ENCODE measurements at places on chromosomes 12 and 14. TPM values are rescaled to one million over a fixed set of nuclear protein-coding genes. Genes with fewer than 3 reads are reported as not detected.

Gene ACOT4
- 4.5 TPM for total RNA-seq

Gene LRRC10
- not detected for total RNA-seq

- no peak for DNase-seq
Measured at GRCh38 chr14:20529806-20530205, 24.5 kb downstream of the RNASE10 start.

Gene MGAT4C
- 0.67 TPM for total RNA-seq

Gene SERPINA1
- 1,017 TPM for total RNA-seq

DNA sequence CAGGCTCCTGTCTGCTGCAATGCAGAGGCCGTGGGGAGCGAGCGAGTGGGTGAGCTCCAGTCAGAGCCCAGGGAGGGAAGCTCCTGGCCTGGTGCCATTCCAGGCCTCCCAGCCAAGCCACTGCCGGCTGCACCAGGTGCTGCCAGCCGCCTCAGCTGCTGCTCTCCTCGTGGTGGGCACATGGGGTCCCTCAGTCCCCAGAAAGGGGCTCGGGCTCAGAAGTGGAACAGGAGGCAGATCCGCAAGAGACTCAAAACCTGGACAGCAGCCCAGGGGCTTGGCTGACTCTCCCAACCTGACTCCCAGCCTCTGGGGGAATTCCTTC lies 2.4 kb downstream of the ABCB9 start:
- DNase-seq: no peak

DNA sequence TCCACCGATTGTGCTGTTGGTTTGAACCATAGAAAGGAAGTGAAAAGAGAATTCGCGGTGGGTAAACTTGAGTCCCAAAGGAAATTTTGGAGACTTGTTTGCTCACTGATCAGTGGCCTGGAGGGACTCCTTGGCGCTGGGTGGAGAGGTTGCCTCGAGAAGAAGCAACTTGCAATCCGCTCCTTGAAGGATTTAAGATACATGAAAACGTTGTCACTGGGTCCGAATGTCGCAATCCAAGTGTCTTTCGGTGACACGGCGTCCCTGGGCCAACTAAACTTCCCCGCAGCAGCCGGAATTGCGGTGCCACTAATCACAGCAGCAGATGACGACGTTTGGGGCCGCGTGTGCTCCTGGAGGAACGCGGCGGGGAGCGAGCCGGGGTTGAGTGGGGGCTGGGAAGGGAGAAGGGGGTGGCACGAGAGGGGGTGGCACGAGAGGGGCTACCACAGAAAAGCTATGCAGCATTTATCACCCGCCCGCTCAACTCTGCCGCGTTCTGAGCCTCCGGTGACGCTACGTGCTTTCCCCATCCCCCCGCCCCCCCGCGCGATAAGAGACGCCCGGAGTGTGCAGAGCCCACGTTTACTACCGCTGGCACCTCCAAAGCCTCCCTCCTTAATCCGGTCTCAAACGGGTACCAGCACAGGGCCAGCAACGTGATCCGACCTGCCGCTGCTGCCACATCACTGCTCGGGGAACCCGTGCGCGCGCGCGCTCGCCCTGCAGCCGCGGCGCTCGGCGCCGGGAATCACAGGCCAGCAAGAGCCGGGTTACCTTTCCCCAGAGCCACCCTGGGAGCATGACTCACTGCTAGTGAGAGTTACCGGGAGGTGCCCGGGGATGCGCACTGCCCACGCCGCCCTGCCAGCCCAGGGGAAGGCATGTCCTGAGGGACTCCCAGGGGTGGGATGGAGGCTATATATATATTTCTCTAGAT lies 833 bp upstream of the BHLHE41 start:
- peak; percentile 89 for DNase-seq
